GM23248 (cell line): ENCODE measurements at places on chromosomes 11 and 22. TPM values are rescaled to one million over a fixed set of nuclear protein-coding genes. Genes with fewer than 3 reads are reported as not detected.
A peak's percentile ranks its signal among the peaks of the same experiment; 100 is the strongest.

GRCh38 chr11:43458486-43458885 lies 99.8 kb downstream of the TTC17 start:
- DNase-seq, result no peak

DNA sequence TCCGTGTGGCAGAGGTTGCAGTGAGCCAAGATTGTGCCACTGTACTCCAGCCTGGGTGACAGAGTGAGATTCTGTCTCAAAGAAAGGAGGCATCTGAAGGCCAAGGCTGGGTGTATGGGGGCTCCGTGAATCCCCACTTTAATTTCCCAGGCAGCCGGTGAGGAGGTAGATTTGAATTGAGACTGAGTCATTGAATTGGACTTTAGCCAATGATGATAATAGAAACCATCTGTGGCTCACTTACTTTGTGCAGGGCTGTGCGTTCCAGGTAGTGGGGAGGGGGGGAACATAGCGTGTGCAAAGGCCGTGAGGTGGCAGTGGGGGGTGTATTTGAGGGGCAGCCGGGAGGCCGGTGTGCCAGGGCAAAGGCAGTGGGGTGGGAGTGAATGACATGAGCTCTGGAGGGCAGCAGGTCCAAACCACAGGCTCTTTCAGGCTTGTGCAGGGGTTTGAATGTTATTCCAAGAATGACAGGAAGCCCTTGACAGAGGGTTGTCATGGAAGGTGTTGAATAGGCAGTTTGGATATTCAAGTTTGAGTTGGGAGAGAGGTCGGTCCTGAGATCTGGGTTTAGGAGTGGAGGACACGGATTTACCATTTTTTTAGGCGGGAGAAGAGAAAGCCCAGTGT lies 6.1 kb downstream of the ARHGAP8 start:
- peak; percentile 54 for DNase-seq

DNA sequence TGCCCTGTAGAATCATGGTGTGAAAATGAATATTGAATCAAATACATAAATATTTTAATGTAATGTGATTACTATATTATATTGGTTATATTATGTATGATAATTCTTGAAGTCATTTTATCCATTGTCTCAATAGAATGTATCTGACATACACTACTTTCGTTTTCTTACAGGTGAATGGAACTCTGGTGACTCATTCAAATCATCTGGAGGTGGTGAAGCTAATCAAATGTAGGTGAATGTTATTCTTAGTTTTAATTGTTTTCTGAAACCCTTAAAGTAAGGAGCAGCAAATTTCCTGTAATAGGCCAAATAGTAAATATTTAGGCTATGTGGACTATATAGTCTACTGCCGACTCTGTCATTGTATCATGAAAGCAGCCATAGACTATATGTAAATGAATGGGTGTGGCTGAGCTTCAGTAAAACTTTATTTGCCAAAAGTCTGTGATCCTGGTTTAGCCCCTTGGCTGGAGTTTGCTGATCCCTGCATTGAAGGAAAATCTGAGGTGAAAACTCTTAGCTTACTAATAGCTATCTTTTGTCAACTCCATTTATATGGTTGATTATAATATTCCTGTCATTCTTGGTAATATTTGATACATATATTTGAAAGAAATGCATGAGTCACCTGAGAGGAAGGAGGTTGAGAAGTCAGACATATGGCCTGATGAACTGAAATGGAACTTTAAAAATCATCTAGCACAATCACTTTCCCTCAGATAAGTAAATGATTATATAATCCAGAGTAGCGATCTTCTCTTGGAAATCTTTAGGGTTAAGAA lies 87.2 kb upstream of the GRIK4 start:
- no peak for DNase-seq

DNA sequence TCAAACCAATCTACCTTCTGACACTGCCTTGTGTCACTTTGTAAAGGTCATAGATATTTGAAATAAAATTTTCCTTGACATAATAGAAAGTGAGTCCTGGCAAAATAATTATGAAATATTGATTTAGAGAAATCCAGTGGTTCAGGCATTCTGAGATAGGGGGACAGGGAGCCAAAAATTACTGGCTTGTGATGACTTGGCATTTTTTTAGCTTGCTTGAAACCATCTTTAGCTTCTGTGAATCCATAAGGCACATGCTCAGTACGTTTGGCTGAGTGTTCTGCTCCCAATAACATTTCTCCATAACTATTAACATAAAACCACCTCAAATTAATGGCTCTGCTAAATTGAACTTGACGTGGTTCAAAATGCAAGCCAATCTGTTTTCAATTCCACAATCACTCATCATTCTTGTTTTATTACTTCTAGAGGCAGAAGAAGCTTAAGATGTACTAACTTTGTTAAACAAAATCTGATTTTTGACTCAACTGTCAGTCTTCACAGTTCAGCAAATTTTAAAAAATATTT lies 209.0 kb downstream of the LRRC4C start:
- no peak for DNase-seq

GRCh38 chr22:40660730-40661129 lies 18.6 kb upstream of the MCHR1 start:
- DNase-seq, result no peak

GRCh38 chr11:65329944-65330403 lies 3.7 kb upstream of the DPF2 start:
- DNase-seq, result peak; percentile 94

DNA sequence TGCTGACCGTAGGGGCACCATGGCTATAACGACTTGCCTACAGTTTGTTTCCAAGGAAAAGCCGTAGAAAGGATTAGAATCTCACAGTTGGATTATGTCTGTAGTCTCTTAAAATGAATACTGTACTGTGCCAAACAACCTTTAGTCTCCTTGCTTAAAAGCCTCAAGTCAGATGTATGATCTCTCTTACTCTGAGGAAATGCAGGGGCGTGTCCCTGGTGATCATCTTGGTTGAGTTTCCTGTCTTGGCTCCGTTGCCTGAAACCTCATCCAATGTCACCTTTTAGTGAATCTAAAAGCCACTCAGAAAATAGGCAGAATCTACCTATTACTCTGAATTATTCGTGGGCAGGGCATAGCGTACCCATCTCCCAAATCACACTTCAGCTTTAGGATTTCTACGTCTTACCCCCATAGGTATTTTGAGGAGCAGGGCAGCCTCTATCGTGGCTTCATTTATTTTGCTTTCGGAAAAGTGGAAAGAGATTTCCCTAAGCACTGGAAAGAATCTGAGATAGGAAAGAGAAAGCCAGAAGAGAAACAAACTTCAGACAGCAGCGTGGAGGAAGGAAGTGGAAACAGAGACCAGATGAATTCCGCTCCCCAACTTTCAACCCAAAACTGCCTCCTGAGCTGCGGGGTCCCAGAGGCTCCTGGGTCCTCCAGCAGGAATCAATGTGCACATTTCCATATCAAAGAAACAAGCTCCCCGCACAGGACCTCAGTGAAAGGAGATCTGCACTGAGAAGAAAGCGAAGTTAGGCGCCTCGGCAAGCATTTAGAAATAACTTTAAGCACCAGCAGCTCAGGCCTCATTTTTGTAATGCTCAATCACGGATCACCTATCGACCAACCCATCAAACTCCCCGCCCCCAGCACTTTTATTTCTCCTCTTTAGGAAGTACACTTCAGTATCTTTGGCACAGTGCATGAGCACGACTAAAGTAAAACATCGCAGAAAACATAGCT lies 245.8 kb downstream of the ETS1 start:
- DNase-seq, result peak; percentile 25

DNA sequence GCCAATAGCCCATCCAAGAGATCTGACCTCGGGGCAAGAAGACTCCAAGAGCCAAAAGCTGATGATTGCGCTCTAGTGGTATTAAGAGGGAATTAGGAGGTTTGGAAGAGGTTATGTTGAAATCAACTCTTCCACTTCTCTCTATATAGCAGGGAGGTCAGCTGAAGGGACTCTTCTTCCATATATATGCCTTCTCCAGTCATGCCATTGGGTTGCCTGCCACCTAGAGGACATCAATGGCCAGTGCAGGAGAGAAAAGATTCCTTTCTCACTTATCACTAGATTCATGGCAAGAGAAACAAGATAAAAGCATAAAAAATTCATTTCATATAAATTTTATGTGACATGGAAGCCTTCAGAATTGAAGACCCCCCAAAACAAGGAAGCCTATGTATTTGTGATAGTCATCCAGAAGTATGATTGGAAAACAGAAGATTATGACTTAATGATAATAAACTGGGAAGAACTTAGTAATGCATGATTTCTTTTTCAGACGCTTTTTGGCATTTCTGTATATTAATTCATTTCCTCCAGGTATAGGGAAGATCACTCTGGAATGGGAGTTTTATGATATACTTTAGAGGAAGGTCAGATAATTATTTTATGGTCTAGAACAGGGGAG lies 435.1 kb upstream of the DDI1 start:
- peak; percentile 82 for DNase-seq

DNA sequence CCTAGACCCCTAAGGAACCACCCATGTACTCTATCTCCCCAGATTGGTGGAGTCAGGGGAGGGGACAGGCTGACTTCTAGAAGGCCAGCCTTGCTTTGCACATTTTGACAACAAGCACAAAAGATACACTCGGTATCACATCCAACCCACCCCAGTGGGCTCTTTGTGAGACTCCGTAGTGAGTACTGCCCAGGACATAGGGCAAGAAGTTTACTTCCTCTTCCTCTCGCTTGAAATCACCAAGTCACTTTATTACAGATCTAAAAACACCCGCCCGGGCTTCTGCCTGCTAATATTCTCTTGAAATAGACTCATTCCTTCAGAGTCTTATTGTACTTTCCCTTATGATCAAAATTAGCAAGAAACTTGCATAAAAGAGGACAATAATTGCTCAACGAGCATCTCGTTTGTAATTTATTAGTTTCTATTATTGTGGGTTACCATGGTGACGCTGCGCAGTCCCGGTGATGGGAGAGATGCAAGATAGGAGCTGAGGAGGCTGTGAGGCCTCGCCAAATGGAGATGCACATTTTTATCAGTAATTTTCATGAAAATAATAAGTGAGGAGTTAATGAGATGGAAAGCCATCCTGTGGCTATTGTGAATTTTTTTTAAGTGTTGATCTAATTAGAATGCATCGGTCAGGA lies 96.9 kb downstream of the FEZ1 start:
- no peak for DNase-seq

DNA sequence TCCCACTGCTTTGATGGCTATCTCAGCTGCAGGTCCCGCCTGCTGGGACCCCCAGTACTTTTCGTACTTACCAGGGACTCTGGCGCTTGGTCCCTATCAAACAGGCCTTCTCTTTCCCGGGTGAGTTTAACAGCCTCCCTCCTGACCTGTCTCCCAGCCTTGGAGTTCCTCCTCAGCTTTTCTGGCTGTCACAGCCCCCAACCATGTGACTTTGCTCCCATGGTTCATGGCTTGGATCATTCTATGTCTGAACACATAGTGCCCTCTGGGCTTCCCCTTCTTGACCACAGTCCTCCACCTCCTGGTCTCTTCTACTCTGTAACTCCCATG lies 56.9 kb downstream of the PARVA start:
- peak; percentile 36 for DNase-seq

GRCh38 chr11:33284818-33285217 lies 27.6 kb downstream of the HIPK3 start:
- no peak for DNase-seq

GRCh38 chr22:48405741-48406140 lies 1421.9 kb downstream of the BRD1 start:
- peak; percentile 60 for DNase-seq

DNA sequence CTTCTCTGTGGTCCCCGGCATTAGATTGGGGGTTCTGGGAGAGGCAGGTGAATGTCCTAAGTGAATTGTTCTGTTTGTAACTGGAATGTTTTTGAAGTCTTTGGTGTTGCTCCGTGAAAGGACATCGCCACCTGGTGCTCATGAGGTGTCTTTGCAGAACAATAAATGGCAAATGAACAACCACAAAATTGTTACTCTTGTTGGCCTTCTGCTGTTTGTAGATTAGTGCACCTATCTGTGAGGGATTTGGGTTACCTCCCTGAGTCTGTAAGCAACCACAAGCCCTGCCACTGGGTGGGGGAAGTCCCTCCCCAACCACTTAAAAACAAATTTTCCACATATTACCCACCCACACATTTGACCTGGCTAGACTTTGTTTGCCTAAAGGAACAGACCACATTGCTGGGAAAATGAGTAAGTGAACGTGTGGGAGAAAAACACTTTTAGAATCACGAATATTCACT lies 4.7 kb downstream of the MPEG1 start:
- DNase-seq, result peak; percentile 77

DNA sequence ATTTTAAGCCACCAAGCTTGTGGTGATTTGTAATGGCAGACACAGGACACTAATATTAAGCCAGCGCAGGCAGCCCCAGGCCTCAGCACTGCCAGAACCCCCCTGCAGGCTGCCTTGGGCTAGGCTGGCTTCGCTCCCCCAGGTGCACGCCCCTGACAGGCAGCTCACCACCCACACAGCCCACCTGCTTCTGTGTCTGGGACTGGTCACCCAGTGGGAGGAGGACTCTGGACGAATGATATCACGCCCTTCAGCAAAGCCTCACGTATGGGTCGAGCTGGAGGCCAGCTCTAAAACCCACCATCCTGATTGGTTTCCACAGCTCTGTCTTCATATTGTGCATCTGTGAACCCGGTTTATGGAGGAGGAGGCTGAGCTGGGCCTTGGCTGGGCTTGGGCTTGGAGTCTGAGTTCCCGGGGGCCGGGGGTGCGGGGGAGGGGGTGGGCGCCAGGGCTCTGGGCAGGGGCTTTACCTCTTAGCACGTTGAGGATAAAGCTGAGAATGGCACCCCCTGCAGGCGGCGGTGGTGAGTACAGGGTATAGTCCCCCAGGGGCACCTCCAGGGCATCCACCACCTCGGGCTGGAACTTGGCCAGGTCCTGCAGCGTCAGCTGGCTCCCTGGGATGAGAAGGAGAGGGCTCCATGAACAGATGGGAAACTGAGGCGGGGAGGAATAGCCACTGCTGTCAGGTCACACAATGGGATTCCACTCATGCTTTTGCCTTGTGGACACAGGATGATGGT lies 13.8 kb downstream of the GGT5 start:
- peak; percentile 11 for DNase-seq

GRCh38 chr11:27158456-27159334 lies 118.1 kb downstream of the BBOX1 start:
- DNase-seq, result peak; percentile 92

GRCh38 chr22:50734986-50735738 lies 2.8 kb upstream of the ACR start:
- DNase-seq, result no peak

- no peak for DNase-seq
Measured at GRCh38 chr22:38788846-38789245, 5.1 kb downstream of the DNAL4 start.

- no peak for DNase-seq
Measured at GRCh38 chr11:17585911-17586695, 39.0 kb downstream of the OTOG start.

Gene RIMBP3C
- polyA plus RNA-seq, result 0.15 TPM in 1 of 2 replicates, not detected in the other

Gene MFRP
- polyA plus RNA-seq, result not detected in 2 replicates

Gene FIBIN
- 42.2 and 45.8 TPM in 2 replicates for polyA plus RNA-seq

Gene TEX54
- 0.44 TPM in 1 of 2 replicates, not detected in the other for polyA plus RNA-seq

Gene AP2A2
- polyA plus RNA-seq, result 27.5 and 31.1 TPM in 2 replicates

Gene ABTB2
- polyA plus RNA-seq, result 8.4 and 8.7 TPM in 2 replicates

Gene SCN4B
- not detected in 2 replicates for polyA plus RNA-seq

Gene OR8D1
- polyA plus RNA-seq, result not detected in 2 replicates

Gene ROBO3
- 9.9 and 12.1 TPM in 2 replicates for polyA plus RNA-seq

Gene MYO7A
- polyA plus RNA-seq, result not detected in 2 replicates

Gene PTPN5
- not detected in 2 replicates for polyA plus RNA-seq

Gene RFPL1
- 0.13 TPM in 1 of 2 replicates, not detected in the other for polyA plus RNA-seq

Gene CTSW
- polyA plus RNA-seq, result 0.23 and 0.51 TPM in 2 replicates

Gene SNX32
- 0.51 and 0.98 TPM in 2 replicates for polyA plus RNA-seq

Gene SULT4A1
- polyA plus RNA-seq, result not detected in 2 replicates

Gene ADAMTS15
- polyA plus RNA-seq, result 0.09 TPM in 2 replicates

Gene ZNF280B
- polyA plus RNA-seq, result 0.45 and 0.57 TPM in 2 replicates

Gene CFAP300
- 14.0 and 15.3 TPM in 2 replicates for polyA plus RNA-seq

Gene CASP1
- 9.7 and 9.9 TPM in 2 replicates for polyA plus RNA-seq
